ENCODE measurements at places on chromosomes 7 and 10. TPM values are rescaled to one million over a fixed set of nuclear protein-coding genes. Genes with fewer than 3 reads are reported as not detected.

DNA sequence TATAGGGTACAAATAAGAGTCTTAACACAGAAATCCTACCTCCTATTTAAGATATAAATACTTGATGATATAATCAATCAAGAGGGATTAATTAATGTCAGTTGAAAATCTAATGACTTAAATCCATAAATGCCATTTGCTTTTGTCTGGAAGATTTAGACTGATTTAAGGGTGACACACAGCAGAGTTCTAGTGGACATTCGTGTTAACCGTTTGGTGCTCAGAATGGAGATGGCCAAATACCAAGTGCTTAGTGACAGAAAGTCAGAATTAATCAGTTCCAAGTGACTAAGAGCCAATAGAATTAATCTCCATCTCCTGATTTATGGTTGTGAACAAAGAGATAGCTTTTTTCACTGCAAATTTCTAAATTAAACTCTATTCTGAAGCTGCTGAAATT, 36.2 kb downstream of the NAMPT start:
- DNase-seq: no peak

Gene RAB18
- total RNA-seq: 27.9 TPM

Gene GJD4
- not detected for total RNA-seq

- DNase-seq: no peak
Observed at GRCh38 chr10:80472234-80473095, 18.4 kb downstream of the TSPAN14 start.

Gene NSMCE4A
- total RNA-seq: 48.9 TPM

Gene AKR1C3
- 57.5 TPM for total RNA-seq

DNA sequence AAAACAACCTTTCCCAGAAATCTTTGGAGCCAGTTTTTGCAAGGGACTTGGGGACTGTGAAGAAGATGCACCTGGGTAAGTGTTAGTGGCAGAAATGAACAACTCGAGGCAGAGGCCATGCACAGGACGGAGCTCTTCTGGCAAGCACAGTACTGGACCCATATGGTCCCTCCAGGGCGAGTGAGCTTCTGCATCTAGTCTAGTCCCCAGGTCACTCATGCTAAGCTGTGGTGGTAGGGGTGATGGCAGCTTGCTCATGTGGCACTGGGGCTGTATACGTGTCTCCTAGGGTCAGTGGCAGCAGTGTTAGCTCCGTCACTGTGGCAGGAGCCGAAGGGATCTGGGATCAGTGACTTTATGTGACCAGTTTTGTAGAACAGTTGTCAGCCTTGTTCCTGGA, 9.3 kb upstream of the LRRC61 start:
- DNase-seq: no peak

- DNase-seq: no peak
Observed at GRCh38 chr10:18504161-18504560, 147.2 kb downstream of the NSUN6 start.

Gene GDF2
- not detected for total RNA-seq

DNA sequence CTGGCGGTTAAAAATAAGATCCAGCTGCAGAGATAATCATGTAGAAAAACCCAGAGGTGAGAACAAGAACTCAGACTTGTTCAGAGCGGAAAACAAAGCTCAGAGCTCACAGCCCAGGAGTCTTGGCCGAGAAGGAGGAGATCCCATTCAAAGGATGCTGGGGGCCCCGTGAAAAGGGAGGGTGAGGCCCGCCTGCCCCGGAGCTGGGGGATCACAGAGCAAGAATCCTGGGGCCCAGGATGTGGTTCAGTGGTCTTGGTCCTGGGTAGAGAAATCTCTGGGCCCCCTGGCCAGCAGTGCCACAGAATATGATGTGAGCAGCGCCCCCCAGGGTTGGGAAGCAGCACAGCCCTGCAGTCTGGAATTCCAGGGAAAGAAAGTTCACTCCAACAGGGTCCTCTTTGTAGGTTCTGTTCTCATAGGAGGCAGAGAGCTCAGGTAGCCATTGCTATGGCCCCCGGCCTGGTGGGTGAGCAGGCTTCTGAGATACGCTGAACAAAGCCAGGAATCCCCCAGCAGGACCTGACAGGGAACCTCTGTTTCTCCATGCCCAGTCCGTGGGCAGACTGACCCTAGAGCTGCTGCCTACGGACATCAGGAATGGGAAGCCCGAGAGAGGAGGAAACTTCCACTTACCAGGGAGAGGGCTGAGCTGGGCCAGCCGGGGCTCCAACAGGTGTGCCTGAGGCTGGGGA, 77.7 kb upstream of the GNA12 start:
- no peak for DNase-seq

GRCh38 chr10:132450466-132450824, 53.4 kb downstream of the PWWP2B start:
- no peak for DNase-seq

Gene GPR15LG
- total RNA-seq: 0.37 TPM

DNA sequence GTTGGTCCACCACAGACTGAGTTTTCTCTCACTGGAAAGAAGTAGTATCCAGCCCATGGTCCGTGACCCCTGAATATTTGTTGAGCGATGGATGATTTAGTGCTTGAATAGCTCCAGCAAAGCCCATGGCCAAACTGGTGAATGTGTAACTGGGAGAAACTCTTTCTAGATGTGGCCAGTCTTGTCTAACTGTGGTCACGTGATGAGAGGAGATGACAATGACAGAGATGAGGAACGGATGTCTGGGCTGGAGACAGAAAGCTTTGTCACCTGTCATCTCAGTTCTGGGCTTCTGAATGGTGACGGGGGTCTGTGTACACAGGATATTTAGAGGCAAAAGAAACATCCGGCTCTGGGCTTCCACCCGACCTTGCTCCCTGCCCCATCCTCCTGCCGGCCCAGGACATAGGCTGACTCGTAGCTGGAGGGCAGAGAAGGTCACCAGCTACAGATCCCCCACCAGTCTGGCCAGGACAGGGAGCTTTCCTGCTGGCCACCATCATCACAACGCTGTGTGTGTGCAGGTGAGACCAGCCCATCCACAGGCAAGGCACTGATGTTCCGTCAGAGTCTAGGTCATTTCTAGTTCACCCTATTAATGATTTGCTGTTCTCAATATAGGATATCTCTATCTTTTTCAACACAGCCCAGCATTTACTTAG, 152.5 kb upstream of the TNS3 start:
- DNase-seq: no peak

Gene SPDYE5
- total RNA-seq: not detected

DNA sequence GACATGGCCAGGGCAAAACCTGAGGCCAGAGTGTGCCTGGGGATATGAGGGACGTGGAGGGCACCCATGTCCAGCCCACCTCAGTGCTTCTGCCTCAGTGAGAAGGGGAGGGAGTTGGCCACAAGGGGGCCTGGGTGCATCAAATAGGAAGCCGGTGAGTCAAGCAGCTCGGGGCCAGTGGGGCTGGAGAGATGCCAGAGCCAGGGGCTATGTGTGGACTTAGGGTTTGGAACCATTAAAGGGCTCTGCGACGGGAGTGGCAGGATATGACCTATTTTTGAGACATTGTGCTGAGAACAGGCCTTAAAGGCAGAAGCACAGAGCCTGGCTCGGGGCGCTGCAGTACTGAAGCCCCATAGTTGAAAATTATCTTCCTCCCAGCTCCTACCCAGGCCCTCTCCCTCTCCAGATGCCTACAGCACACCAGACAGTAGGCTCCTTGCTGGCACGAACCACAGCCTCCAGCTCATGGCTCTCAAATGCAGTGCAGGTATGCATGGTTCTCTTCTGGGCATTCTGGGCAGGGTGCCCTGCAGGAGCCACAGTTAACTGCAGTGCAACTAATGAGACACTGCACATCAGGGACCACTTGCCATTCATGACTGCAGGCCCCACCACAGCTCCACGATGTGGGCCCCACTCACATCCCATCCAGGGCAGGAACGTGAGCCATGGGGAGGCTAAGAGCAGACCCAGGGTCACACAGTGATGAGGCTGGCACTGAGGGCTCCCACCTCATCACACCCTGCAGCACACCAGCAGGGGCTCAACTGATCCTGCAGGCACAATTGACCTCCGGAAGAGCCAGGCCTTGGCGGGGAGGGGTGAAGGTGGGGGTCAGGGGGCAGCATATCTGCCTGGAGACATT, 7.2 kb upstream of the PGAM2 start:
- DNase-seq: peak; percentile 60

GRCh38 chr7:105621617-105622016, 40.3 kb upstream of the EFCAB10 start:
- DNase-seq: no peak

Gene DPP6
- total RNA-seq: 0.61 TPM

DNA sequence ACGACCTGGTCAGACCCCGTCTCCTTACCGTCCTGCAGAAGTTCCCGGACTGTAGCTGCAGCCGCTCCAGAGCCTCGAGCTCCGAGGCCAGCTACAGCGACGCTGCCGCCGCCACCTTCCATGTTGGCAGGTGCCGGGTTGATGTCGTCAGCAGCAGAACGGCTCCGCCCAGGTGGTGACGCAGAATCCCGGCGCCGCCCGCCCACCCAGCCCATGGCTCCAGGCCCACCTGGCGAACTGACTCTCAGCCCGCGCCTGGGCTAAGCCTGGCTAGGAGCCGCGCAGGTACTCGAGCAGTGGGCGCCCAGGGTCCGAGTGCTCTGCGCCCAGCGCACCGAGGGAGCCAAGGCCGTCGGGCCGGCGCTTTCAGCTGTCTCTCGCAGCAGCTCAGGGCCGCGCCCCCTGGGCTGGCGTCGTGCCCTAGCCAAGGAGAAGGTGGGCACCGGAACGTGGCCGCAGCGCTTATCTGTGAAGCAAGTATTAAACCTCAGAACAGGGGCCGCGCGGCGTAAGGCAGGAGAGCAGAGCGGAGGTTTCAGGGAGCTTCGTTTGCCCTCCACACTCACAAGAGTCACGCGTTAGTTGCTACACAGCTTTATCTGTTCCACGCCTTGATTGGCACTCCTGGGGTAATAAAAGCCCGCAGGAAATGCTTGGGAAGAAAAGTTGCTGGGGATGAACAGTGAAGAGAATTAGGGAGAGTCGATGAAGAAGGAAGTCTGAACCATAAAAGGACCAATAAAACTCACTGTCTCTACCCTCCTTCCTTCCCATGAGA, at the start of the genes COG5 and DUS4L:
Gene COG5, minus strand, starts transcription at position 146 of the 778 bp plus-strand sequence. Its CDS starts 24 bp downstream, at position 122.
Gene DUS4L, plus strand, starts transcription at position 197 of the 778 bp plus-strand sequence. CDS start 3,100 bp downstream, outside the sequence.
- DNase-seq: peak; percentile 81

GRCh38 chr10:69960606-69960987, 92.0 kb upstream of the MACROH2A2 start:
- no peak for DNase-seq

Gene MDFIC
- 13.8 TPM for total RNA-seq
